ENCODE measurements at places on chromosomes 6 and 20. TPM values are rescaled to one million over a fixed set of nuclear protein-coding genes. Genes with fewer than 3 reads are reported as not detected.

GRCh38 chr20:61573415-61574305 is 321.6 kb downstream of the CDH4 start:
- no peak for DNase-seq

Gene GJA10
- total RNA-seq, result not detected

- DNase-seq, result peak; percentile 44
Measured at GRCh38 chr20:62641321-62642050, 817 bp upstream of the SLCO4A1 start.

Gene GRM1
- total RNA-seq, result not detected

DNA sequence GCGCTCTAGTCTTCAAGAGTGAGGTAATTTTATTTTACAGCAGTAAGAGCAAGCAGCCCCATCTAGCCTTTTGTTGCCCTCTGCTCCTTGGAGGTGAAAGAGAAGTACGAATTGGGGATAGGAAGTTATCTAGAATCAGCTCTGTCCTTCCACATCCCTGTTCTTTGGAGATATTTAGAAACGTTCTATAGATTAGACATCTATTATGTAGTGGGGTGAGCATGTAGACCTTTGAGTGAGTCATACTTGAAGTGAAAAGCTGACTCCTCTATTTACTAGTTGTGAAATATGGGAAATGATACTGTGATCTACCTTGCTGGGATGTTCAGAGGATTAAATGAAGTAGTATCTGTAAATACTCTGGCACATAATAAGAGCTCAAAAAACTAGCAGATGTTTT is 36.0 kb upstream of the SLC35D3 start:
- no peak for DNase-seq

DNA sequence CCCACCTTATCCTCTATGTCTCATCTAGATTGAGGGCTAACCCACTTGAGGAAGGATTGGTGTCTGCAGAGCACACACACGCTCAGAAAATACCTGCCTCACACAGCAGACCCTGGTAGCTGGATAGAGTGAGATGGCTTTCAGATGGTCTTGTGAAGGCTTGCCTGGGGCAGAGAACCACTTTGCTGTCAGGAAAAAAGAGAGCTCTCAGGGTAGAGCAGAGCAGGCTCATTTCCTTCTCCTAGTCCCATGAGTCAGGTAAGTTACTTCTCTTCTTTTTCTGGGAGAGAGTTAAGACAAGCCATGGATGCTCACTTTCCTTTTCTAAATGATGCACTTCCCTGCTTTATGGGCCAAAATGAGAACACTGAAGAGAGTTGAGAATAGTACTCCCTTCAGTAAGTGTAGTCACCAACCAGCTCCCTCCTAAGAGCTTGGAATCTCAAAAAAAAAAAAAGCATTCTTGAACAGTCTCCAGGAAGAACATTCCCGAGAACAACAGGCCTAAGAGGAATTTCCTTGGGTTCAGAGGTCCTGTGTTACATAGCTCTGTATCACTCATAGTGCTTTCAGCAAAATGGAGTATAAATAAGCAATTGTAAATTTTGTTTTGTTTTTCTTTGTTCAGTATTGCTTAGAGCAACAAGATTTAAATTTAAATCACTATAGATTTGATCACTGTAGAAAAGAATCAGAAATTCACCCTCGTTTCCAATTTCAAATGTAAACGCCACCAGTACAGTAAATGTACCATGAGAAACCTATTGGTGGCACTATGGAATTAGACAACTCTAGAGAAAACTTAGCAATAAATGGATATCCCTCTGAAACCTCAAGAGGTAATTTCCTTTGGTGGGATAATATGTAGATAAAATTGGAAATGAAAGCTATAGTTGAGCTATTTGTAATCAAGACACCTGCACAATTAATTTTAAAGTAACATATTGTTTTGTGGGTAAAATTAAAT is 530.3 kb downstream of the RFPL4B start:
- DNase-seq, result no peak
